ENCODE measurements at places on chromosomes 5 and 9.

DNA sequence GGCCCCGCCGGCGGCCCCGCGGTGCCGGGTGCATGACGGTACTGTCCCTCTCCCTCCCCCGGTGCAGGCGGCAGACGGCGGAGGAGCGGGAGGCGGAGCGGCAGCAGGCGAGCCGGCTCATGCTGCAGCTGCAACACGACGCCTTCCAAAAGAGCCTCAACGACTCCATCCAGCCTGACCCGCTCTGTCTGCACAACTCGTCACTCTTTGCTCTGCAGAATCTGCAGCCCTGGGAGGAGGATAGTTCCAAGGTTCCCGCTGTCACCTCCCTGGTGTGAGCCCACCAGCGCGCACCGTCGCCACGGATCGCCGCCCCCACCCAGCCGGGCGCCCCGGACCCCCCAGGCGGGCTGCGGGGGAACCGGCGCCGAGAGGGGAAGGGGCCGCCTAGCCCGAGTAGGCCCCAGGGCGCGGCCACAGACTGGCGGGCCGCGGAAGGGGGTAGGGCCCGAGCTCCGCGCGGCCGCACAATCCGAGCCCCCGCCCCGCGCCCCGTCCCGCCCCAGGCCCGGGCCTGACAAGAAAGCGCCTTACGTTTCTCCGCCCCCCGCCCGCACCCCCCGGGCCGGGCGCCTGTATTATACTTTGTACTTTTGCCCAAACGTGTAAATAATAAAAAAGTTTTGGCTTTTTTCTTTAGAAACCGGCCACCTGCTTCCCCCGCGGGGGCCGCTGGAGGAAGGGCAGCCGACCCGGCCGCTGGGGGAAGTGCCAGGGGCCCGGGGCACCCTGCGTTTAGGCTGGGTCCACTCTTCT lies 2.5 kb downstream of the TLX3 start:
- DNase-seq = no peak

DNA sequence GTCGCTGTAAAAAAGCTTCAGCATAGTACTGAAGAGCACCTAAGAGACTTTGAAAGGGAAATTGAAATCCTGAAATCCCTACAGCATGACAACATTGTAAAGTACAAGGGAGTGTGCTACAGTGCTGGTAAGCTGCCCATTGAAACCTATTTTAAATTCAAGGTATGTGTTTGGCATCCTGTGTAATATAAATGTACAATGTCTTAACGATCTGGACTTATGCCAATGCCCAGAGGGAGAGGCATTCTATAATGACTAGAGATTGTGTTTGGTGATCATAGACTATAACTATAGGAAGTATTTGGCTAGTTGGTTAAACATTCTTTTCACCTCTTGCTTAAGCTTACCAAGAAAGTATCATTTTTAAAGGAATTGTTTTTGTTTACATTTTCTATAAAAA lies 95.7 kb downstream of the INSL6 start:
- no peak for DNase-seq

DNA sequence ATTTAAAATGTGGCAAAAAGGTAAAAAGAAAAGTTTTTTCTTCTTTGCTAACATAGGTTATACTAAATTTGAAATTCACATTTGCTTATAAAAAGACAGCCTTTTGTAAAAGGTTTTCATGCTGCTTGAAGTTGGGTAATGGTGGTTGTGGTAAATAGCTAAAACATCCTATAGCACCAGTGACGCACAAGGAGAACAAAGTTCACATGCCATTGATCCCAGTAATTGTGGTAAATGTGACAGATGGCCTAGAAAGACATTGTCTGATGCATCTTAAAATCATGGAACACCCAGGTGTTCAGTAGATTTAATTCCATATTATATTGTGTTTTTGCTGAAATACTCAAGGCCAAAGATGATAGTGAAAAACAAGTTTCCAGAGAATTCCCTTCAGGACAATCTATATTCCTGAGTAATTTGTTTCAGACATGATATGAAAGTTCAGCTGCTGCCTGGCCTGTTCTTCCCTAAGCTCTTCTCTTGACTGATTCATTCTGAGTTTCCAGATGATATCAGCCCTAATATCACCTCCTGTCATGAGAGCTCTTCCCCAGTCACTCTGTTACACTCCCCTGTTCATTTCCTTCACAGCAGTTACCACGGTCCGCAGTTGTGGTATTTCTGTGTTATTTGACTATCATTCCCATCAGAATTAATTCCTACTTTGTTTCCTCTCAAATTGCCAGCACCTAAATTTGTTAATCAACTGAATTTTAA lies 4.6 kb upstream of the FBXL17 start:
- DNase-seq = no peak

DNA sequence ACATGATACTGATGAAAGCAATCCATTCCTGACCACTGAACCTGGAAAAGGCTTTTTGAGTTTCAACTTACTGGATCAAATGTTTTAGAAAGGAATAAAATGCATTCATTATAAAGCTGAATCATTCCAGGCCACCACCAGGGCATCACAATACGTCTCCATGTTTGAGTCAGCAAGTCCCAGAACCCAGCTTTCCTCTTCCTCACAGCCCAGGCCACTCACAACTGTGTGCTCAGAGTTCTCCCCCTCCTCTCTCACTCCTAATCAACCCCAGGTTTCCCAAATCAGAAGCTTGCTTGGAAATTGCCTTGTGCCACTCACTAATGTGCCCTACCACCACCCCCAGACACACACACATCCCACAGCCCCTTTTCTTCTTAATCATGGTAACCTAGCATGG lies 91.7 kb downstream of the GNA14 start:
- DNase-seq = no peak

DNA sequence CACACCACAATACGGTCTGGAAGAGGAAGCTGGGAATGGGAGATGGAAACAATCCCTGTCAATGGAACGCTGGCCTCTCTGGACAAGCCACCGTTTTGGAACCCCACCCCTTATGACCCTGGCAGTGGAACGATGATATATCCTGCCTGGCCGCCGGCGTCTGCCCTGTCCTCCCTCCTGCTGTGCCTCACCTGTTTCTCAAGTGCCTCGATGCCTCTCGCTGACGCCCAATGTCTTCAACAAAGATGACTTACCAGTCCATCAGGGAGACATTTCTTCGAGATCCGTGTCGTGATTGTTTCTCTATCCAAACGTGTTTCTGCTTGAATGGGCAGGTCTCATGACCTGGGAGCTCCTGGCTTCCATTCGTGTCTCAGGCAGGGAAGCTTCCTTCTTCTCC lies 476.5 kb downstream of the SPATA31A7 start:
- no peak for DNase-seq

GRCh38 chr5:154472871-154473580 lies 5.0 kb downstream of the HAND1 start:
- DNase-seq = no peak

DNA sequence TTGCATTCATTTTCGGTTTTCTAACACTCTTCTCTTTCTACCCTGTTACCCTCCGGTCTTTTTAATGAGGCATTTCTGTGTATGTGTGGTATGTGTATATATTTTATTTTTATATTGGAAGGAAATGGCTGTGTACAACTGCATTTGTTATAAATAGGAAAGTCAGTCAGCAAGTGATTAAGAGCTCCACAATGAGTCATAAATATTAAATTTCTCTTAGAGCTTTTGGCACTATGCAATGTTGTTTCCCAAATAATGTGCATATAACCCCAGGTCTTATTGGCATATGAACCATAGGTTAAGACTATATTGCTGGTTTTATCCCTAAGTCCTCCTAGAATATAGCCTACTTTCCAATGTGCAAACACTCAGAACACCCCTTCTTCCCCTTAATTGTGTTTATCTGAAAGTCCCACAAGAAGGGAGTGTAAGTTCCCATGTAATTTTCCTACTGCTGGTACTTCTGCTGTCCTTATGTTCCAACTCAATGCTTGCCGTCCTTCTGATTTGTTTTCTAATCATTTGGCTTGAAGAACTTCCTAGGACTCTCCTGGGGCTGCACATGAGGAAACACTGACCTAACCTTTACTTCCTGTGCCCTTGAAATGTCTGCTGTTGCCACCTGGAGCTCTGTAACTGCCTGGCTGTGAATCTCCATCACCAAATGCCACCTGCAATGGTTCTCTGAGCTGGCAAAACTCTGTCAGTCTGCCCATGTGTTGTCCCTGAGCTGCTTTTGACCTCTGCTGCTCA lies 65.5 kb upstream of the PCSK5 start:
- no peak for DNase-seq

- DNase-seq = no peak
Measured at GRCh38 chr5:149745943-149746324, 15.8 kb downstream of the PPARGC1B start.

DNA sequence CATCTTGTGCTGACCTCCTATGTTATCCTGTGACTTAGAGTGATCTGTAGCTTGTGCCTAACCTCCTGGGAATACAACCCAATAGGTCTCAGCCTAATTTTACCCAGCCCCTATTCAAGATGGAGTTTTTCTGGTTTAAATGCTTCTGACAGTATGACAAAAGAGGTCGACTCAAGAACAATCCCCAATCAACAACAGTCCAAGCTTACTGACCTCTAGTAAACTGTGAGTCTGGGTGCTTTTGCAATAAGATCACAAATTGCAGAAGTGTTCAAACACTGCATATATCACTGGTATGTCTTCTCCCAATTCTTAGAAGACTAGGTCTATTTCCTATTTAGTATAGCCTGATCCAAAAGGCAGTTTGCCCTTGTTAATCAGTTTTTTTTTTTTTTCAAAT lies 323.5 kb upstream of the PTGER4 start:
- DNase-seq = no peak

DNA sequence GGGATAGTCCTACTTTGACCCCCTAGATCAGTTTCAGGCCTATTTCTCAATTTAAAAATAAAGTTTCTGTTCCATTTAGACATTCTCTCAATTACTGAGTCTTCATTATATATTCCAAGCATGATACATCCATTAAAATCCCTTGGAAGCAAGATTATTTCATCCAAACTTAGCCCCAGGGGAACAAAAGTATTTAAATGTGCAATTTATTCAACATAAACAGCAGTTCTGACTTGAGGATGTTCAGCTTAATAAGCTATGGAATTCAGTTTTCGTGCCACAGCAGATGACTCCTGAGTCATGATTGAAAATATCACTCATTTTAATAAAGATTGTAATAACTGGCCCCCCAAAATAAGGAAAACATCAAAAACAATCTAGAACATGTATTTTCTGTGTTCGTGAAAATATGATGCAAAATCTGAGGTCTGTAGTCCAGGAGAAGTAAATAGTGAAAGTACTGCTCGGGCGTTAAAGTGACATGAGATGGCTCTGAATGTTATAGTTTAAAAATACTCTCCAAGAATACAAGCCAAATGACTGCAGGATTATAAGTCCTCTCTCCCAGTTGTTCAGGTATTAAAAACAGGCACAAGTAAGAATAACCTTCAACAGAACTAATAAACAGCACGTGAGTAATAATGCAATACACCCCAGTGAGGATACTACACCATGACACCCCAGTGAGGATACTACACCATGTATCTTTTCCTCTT lies 67.1 kb downstream of the RETREG1 start:
- DNase-seq = no peak

GRCh38 chr9:124388275-124389048 lies 26.8 kb downstream of the PSMB7 start:
- DNase-seq = no peak

DNA sequence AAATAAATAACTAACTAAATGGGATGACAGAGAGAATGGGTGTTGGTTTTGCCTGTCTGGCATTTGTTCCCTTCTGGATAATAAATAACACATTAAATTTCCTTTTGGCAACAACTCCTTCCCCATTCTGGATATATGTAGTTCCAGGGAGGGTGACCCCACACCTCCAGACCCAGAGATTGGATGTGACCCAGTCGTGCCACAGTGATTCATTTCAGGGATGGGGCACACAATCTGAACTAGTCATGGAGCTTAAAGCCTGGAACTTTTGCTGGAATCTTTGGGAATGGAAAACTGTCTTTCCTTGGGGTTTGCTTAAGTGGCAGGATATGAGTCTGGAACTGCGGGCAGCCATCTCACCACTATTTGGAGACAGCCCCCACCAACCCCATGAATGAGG lies 11.3 kb downstream of the KLF9 start:
- no peak for DNase-seq

DNA sequence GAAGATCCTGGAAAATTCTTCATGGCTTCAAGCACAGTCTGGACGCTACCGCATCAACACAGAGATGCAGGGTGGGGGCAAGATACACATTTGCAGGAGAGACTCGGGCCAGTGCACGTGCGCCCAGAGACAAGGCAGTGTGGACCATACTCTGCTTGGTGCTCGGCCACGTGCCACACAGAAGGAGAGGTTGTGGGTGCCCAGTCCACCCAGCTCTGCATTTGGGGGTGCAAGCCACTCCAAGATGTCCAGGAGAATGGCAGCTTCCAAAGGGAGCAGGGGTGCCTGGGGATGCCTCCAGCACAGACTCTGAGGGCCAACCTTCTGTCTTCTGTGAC lies 4.3 kb downstream of the NKD2 start:
- DNase-seq = no peak

- DNase-seq = no peak
Measured at GRCh38 chr5:107485184-107485583, 185.6 kb downstream of the EFNA5 start.

GRCh38 chr9:25964239-25964638 lies 286.0 kb upstream of the TUSC1 start:
- no peak for DNase-seq

Data from stimulated activated CD4-positive, alpha-beta T cell treated with anti-CD3 and anti-CD28 coated beads, Interleukin-4, amount 100 ng/mL, for 1 hour (primary cell).